ENCODE measurements at places on chromosomes 16 and 17. TPM values are rescaled to one million over a fixed set of nuclear protein-coding genes. Genes with fewer than 3 reads are reported as not detected.
A peak's percentile ranks its signal among the peaks of the same experiment; 100 is the strongest.

Gene HAPSTR1
- 31.4 TPM for total RNA-seq

GRCh38 chr17:48871551-48872351 is 20.8 kb upstream of the ATP5MC1 start:
- DNase-seq, result peak; percentile 82

DNA sequence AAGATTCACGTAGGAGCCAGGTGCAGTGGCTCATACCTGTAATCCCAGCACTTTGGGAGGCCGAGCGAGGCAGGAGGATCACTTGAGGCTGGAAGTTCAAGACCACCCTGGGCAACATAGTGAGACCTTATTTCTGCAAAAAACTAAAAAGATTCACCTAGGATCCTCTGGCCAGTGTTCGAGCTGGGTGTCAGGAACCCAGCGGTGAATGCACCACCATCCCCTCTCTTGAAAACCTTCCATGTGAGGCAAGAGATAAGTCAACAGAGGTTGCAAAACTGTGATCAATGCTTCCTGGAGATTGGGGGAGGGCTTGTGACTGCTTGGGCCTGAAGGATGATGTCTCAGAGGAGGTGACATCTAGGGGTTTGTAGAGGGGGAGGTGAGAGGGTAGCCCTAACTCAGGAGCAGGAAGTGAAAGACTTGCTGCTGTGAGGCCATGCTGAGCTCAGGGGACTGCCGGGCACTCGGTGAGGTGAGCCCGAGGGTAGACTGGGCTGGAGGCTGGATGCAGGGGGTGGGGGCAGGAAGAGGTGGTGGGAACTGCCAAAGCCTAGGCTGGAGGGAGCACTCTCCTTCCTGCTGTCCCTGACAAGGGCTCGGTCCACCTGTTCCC is 11.7 kb downstream of the GJD3 start:
- no peak for DNase-seq

Gene ADAM11
- 0.05 TPM for total RNA-seq

- no peak for DNase-seq
Observed at GRCh38 chr16:27110524-27110896, 43.8 kb downstream of the C16orf82 start.
